ENCODE measurements at places on chromosomes 4 and X.

- DNase-seq, result no peak
Observed at GRCh38 chrX:54483946-54484345, 12.1 kb downstream of the FGD1 start.

GRCh38 chrX:56802921-56803849 is 74.1 kb downstream of the NBDY start:
- DNase-seq, result peak; percentile 10

DNA sequence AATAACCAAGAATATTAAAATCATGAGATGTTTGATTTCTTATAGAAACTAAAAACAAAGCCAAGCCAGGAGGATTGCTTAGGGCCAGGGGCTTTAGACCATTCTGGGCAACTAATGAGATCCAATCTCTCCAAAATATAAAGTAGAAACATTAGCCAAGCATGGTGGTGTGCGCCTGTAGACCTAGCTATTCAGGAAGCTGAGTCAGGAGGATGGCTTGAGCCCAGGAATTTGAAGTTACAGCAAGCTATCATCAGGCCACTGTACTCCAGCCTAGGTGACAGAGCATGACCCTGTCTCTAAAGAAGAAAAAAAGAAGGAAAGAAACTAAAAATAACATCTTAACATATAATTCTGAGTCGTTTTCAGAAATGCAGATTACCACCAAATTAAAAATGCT is 96.7 kb downstream of the NAF1 start:
- no peak for DNase-seq

GRCh38 chr4:98352396-98352795 is 91.2 kb downstream of the RAP1GDS1 start:
- DNase-seq, result no peak

DNA sequence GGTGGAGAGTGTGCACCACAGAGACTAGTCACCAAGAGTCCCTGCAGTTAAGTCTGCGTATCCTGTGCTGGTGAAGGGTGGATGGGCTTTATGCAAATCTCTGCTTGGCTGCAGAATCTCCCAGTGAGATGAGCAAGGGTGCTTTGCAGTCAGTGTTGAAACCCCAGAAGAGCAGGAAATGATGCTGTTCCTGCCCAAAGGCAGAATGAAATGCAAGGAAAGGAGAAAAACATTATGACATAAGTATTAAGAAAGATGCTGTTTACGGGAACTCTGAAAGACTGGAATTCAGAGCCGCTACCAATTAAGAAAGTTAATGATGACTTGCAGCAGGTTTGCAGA is 25.4 kb upstream of the ACSL1 start:
- no peak for DNase-seq

DNA sequence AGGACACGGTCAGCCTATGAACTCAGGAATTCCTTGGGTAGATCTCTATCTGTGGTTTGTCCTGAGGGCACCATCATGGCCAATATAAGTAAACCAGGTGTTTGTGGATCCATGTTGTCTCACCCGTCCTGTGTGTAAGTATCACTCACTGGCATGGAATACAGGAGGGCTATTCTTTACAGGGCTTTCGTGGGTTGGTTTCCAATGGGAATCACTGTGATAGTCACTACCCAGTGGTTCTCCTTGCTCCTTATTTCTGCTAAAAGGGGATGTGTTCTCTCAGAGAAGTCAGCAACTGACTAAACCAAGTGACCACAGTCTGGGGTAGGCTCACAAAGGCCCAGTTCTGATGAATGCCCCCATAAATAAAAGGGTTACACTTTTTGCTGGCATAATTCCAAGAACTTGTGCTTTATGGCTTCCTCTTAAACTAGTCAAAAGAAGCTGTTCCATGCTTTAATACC is 236.7 kb upstream of the JADE1 start:
- no peak for DNase-seq

- no peak for DNase-seq
Observed at GRCh38 chr4:14607578-14607977, 394.7 kb upstream of the CPEB2 start.

DNA sequence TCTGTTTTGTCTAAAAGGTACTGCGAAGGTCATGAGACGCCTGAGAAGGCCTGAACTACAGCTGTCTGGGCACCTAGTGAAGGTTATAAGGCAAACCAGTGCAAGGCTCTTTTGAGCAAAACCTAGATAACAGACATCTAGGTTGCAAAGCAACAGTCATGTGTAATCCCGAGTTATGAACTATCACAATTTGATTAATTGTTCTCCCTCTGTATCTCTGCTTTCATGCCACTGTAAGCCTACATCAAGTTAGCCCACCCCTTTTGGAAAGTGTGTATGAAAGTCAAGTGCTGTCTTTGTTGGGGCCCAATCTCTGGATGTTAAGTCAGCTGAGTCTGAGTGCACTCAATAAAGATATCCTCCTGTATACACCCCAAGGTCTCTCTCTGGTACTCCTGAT is 31.9 kb upstream of the UGT2B7 start:
- DNase-seq, result no peak

GRCh38 chr4:42347076-42347475 is 50.2 kb upstream of the SHISA3 start:
- no peak for DNase-seq

DNA sequence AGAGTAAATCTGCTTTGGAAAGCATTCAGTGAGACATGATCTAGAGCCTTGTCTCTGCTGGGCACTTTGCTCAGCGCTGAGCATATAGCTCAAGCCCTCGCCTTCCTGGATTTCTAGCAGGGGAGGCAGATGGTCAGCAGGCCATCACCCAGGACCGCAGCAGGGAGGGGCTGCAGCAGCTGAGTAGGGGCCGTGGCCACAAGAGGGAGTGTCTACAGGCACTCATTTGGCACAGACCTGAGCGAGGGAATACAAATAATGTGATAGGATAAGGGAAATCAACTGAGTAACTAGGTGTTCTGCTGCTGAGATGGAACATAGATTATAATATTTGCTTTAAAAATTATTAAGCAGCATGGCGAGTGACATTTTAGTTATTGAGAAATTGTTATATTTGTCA is 30.2 kb downstream of the OFD1 start:
- DNase-seq, result no peak

GRCh38 chr4:53174823-53175222 is 191.0 kb downstream of the SCFD2 start:
- no peak for DNase-seq

- no peak for DNase-seq
Observed at GRCh38 chr4:124431653-124432192, 280.8 kb downstream of the ANKRD50 start.

DNA sequence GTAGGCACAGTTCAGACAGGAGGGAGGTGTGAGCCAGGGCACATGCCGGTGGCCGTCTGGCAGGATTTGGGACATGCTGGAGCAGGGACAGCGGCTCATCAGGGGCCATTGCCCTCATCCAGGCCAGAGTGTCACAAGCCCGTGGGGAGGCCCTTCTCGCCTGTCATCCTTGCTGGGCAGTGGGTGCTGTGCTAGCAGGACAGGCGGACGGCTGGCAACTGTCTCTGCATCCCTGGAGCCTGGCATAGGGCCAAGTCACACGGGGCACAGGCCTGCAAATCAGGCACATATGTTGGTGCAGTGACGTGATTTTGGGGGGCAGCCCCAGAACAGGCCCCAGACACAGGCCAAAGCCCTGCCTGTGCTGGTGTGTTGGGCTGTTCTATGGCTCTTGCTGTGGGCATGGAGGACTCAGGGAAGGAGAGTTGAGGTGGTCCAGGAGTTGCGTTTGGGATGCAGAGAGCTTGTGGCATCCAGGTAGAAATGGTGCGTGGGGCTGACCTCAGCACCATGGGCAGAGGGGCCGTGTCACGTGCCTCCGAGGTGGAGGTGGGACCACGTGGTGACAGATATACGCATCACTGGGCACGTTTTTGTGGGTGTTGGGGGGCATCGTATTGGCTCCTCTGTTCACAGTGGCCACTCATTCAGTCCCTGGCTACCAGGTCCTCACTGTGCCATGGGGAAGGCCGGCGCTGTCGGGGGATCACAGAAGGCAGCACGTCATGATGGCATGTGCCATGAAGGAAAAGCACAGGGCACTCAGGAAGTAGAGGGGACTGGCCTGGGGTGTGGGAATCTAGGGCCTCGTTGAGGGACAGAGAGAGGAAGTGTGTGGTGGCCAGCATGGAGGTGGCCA is 14.6 kb upstream of the MSANTD1 start:
- no peak for DNase-seq

DNA sequence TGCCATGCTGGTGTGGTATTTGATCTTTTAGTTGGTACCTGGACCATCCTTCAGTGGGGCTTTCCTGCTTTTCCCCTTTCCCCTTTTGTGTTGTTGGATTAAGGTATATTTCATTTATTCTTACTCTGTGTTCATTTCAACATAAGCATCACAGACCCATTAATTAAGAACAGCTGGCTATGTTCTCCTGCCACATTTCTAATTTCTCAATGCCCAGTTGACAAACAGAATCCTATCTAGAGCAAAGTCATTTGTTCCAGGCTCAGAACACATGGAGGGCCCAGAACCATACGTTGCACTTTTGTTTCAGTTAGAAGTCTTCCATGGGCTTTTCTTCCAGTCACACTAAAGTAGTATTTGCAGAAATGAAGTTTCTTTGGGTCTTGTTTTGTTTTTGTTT is 46.1 kb upstream of the EOLA2 start:
- DNase-seq, result no peak

- no peak for DNase-seq
Observed at GRCh38 chr4:40357738-40358137, 22.6 kb downstream of the CHRNA9 start.

GRCh38 chr4:169803413-169803812 is 45.7 kb upstream of the HPF1 start:
- DNase-seq, result no peak

DNA sequence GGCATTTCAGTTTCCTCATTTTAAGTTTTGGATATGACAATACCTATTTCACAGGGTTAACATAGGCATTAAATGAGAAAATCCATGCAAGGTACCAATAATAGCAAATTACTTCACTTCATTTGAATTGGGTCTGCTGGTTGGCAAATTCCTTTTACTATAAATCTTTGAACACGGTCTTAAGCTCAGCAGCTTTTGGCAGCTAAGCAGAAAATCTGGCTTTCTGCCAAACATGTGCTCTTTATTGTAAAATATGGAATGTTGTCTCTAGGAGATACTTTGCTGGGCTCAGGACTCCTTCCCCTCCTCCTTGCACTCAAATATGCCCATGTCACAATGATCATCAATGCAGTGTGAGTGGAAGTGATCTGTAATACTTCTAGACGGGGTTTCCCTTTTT is 16.8 kb upstream of the DMP1 start:
- DNase-seq, result no peak

- no peak for DNase-seq
Observed at GRCh38 chr4:124710911-124711310, 1.6 kb downstream of the ANKRD50 start.

DNA sequence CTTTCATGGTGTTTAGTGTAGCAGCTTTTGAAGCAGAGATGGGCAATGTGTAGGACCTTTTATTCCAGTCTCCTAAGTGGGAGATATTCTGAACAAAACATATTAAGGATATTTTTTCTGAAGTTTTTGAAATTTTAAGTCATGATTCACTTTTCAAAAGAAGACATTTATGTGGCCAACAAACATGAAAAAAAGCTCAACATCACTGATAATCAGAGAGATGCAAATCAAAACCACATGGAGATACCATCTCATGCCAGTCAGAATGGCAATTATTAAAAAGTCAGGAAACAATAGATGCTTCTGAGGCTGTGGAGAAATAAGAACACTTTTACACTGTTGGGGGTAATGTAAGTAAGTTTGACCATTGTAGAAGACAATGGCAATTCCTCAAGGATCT is 76.0 kb downstream of the FAT4 start:
- DNase-seq, result no peak

GRCh38 chr4:143251779-143252178 is 67.1 kb downstream of the USP38 start:
- no peak for DNase-seq

GRCh38 chr4:94834501-94834900 is 76.7 kb downstream of the BMPR1B start:
- no peak for DNase-seq
